SK-N-SH treated with all-trans-retinoic acid at 6 μM for 48 hours (cell line): ENCODE measurements at places on chromosomes 6 and 20.

GRCh38 chr6:3421791-3422434, 34.9 kb downstream of the SLC22A23 start:
- ATAC-seq = no peak

DNA sequence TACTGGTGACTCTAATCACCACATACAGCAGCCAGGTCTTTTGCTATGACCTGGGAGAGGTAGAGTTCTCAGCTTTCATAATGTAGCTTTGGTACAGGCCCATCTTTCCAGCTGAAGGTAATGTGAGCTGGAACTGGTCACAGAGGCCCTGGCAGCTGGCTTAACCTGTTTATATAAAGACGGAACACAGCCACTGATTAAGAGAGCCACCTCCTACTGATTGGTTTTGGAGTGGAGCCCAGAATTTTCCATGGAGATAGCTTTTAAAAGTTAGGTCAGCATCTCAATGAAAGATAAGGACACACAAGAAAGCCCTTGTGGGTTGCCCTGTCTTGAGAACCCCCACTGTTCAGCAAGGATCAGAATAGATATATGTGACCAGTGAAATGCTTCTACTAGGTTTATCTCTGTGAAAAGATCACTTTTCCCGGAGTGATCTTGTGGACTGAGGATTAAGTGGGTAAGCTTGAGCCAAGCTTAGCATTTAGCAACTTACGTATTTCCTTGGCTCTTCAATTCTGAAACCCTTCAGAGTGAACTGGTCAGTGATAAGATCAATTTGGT, 213.7 kb upstream of the CITED2 start:
- peak; percentile 58 for ATAC-seq

DNA sequence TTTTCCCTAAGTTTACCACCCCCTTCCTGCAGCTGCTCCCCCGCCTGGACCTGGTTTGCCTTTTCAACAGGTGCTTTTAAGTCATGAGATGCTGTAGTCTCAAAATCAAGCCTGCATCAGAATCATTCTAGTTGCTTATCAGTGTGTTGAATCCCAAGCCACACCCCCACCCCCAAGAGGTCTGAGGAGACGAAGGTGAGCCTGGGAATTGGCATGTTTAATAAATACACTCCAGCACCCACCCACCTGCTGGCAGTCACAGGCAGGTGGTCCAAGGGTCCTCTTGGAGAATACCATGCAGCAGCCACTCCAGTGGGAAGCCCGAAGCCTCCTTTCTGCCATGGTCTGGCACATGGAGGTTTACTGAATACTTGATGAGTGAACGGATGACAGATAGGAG, 1.1 kb upstream of the ADIG start:
- no peak for ATAC-seq

GRCh38 chr6:157328108-157328692, 4.9 kb upstream of the TMEM242 start:
- ATAC-seq = peak; percentile 7

DNA sequence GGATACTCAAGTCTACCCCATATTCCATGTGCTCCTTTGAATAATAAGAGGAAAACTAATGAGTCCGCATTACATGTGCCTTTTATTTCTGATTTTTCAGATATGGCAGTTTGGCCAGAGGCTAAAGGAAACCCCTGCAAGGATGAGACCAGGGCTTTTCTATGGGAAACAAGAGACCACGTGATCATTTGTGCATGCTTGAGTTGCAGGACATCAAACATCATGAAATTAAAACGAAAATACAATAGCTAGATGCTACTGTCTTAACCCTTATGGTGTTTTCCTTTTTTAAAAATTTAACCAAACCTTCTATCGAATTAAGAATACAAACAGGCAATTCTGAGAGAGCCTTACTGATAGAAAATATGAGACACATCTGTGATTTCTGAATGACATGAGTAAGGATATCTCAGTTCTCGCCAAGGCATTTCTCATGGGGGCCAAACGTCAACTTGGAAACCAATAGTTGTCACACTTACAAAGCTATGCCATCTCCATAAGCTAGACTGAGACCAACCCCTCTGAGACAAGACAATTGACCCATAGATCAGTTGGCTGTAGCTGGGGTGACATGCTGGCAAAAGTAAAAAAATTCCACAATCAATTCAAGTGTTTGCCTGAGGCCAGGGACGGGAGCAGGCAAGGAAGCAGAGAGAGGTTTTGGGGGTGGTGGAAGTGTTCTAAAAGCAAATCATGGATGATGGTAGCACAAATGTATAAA, 52.8 kb downstream of the RIPOR2 start:
- ATAC-seq = no peak

GRCh38 chr20:3323398-3323797, 84.1 kb downstream of the DNAAF9 start:
- ATAC-seq = no peak

DNA sequence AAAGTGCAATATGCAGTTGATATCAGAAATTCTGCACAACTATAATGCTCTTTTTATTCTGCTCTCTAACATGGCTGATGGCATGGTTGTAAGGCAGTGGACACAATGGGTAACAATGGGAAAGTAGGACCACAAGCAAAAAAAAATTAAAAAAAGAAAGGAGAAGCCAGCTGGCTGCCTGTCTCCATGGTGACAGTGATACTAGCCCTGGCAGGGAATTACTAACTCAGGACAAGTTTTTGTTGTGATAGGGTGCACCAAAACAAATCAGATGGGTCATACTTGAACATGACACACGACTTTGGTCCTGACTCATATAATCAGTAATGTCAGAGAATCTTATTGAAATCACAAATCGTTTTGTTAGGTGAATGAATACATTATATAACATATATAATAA, 169.4 kb downstream of the TRDN start:
- ATAC-seq = no peak

- peak; percentile 92 for ATAC-seq
Measured at GRCh38 chr6:144104898-144105487, 9.6 kb upstream of the SF3B5 start.

DNA sequence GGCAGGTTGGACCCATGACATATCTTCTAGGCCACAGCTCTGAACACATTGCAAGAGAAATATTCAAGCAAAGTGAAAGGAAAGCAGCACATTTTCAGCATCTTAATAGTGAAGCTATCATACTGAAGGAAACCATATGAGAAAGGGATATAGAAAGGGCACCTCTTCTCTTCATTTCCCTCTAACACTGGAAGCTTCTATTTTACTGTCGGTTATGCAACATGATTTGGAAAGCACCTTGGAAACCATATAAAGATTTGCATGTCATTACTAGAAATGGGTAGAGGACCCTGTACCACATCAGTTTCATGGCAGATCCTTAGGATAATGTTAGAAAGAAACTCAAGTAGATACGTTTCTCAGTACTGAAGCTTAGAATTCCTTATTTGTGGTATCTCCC, 70.5 kb upstream of the HMGN3 start:
- no peak for ATAC-seq

DNA sequence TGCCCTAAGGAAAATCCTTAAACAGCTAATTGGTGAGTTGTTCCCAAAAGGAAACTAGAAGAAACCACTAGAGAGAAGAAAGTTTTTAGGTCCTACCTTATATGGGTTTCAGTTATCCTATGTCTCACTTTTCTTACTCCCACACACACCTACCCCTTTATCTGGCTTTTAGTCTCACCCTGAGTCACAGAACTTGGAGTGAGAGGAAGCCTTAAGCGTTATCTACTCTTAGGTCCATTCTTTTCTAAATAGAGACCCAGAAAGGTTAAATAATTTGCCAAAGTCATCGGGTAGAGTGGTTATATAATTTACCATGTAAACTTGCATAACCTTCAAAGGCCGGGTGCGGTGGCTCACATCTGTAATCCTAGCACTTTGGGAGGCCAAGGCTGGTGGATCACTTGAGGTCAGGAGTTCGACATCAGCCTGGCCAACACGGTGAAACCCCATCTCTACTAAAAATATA, 4.3 kb upstream of the RPP21 start:
- no peak for ATAC-seq

GRCh38 chr6:54093326-54093948, 17.8 kb upstream of the MLIP start:
- ATAC-seq = no peak

DNA sequence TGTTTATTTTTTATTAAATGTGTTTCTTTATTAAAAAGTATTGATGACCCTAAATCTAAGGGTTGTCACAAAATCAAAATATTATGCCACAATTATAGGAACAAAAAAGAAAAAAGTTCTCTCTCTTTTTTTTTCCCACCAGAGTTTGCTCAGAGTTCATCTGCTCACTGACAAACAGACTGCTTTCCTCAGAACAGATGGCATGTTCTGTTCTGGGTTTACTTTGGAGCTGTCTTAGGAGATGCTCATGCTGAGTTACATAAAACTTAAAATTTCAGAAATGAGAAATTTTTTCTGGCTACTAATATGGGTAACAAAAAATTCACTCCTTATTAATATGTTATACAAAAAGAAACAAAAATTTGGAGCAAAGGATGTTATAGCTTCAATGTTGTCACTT, 30.3 kb downstream of the STK38 start:
- no peak for ATAC-seq

DNA sequence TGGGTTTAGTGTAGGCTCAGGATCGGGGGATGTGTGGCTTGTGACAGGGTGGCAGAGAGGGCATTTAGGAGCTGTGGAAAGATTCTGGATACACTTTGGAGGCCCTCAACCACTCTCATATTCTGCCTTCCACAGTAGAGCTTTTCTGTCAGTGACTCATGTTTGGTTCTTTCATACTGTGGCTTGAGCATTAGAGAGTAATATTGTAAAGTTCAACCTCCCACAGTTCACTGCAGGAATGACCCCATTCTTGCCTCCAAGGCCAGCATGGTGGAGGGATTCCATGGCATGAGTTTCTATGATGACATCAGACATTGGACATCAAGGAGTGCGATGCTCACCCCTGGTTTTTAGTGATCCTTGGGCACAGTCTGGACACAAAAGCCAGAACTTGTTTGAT, 50.9 kb downstream of the DTD1 start:
- no peak for ATAC-seq

DNA sequence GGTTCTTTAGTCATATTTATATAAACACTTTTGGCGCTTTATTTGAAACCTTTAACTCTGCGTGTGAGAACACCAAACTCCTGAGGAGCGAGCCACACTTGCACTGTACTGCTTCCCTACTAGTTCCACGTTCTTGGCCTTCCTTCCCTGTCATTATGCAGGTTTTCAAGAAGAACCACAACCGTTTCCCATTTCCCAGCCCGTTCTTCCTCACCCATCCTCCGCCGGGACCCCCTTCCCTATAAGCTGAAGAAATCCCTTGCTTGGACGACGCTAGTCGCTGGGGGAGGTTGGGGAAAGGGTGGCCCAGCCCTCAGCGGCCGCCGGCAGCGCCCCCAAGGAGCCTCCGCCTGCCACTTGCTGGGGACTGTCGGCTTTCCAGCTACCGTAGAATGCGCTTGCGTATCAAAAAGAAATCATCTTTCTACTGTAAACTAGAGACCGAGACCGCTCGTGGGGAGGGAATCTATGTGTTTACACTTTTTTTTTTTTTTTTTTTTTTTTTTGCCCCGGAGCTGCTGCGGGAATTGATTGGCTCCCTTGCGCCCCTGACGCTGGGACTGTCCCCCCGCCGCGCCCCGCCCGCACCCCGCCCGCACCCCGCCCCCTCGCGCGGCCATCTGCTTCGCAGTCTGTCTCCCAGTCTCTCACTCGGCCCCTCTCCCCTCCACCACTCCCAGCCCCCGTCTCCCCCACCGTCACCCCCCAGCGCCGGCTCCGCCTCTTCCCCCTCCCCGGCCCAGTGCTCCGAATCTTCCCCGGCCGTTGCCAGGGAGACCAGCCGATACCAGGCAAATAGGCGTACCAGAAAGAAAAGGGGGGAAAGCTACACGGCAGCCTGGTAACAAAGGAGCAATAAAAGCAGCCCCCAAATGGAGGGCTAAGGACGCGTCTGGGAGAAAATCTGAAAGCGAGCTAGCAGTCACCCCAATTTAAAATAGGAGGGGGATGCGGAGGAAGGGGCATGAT, 2.3 kb upstream of the MARCKS start:
- peak; percentile 45 for ATAC-seq

DNA sequence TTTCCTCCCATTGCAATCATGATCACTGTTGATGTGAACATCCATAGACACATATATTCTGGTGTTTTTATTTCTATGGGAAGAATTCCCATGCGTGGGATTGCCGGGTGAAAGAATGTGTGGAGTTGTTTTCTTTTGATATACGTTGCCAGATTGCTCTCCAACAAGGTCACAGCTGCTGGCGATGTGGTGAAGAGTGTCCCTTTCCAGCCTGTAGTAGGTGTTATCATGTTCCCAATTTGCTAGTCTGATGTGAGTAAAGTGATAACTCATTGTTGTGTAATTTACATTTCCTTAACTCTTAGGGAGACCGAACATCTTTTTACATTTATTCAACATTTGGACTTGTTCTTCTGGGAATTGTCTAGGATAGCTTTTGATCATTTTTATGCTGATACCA, 14.5 kb upstream of the ELMO2 start:
- ATAC-seq = no peak

- ATAC-seq = no peak
Measured at GRCh38 chr6:170284866-170285469, 5.9 kb downstream of the DLL1 start.

GRCh38 chr6:18349386-18349785, 37.8 kb upstream of the RNF144B start:
- ATAC-seq = no peak

DNA sequence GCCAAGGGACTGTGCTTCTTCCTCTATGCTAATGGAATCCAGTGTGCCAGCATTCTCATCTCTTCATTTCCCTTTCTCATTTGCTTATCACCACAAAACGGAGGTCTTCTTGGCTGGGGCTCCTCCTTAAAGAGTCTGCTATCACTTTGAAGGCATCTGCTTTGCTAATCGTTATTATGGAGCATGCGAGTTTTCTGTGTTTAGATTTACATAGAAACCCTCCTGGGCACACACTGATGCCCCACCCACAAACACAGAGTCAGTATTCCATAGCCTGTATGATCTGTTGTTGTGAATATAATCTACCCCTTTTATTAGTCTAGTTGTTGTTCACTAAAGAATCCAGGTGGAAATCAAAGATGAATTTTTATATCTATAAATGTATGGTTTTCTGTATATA, 83.4 kb upstream of the XRN2 start:
- no peak for ATAC-seq

- no peak for ATAC-seq
Measured at GRCh38 chr6:158996856-158997255, 3.1 kb downstream of the RSPH3 start.

GRCh38 chr20:16517946-16518783, 55.1 kb downstream of the KIF16B start:
- ATAC-seq = peak; percentile 95

- ATAC-seq = no peak
Measured at GRCh38 chr6:135577059-135577538, 79.6 kb upstream of the AHI1 start.

GRCh38 chr6:95856876-95857364, 158.9 kb upstream of the FUT9 start:
- ATAC-seq = no peak
